ENCODE measurements at places on chromosomes 1 and 21. TPM values are rescaled to one million over a fixed set of nuclear protein-coding genes. Genes with fewer than 3 reads are reported as not detected.

GRCh38 chr1:75053207-75053606 is 81.0 kb upstream of the LHX8 start:
- no peak for DNase-seq

- DNase-seq = no peak
These were observed 19.1 kb downstream of the ARHGAP29 start for GRCh38 chr1:94218332-94218731.

- no peak for DNase-seq
These were observed 15.8 kb upstream of the TSHB start for GRCh38 chr1:115013792-115014191.

DNA sequence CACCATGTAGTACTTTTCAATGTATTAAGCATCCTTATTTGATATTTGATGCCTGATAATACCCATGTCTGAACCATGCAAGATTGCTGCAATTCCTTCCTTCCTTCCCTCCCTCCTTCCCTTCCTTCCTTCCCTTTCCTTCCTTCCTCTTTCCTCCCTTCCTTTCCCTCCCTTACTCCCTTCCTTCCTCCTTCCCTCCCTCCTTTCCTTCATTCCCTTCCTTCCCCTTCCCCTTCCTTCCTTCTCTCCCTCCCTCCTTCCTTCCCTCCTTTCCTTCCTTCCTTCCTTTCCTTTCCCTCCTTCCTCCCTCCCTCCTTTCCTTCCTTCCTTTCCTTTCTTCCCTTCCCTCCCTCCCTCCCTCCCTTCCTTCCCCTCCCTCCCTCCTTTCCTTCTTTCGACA is 29.7 kb upstream of the TMEM52 start:
- no peak for DNase-seq

GRCh38 chr21:34284666-34285065 is 79.1 kb upstream of the KCNE2 start:
- no peak for DNase-seq

- no peak for DNase-seq
These were observed 39.9 kb upstream of the TP53BP2 start for GRCh38 chr1:223885614-223886013.

DNA sequence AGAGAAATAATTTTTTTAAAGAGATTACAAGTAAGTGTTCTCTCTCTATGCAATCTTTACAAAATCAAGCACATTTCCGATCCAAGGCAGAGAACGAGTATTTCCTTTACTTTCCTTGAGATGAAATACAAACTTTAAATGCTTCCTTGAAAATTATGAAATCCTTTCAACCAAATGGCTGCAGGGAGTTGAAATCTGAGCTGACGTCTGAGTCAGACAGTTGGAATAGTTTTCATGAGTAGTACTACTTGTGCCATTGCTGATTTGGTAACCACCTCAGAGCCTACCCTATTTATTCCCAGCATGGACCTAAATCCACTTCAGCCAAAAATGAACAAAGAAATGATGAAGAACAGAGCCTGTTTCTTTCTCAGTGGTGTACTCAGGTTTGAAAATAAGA is 183.6 kb downstream of the GIPC2 start:
- no peak for DNase-seq

GRCh38 chr1:34889705-34890104 is 30.2 kb upstream of the SMIM12 start:
- no peak for DNase-seq

DNA sequence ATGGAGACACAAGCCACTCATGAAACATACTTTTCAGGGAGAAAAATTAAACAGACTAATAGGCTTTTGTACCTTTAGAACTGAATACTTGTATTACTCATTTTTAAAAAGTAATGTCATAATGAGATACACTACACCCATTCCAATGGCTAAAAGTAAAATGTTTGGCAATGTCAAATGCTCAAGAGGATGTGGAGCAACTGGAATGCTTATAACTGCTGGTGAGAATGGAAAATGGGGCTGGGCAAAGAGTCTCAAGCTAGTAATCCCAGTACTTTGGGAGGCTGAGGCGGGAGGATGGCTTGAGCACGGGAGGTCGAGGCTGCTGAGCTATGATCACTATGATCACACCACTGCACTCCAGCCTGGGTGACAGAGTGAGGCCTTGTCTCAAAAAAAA is 86.3 kb downstream of the NKAIN1 start:
- no peak for DNase-seq

DNA sequence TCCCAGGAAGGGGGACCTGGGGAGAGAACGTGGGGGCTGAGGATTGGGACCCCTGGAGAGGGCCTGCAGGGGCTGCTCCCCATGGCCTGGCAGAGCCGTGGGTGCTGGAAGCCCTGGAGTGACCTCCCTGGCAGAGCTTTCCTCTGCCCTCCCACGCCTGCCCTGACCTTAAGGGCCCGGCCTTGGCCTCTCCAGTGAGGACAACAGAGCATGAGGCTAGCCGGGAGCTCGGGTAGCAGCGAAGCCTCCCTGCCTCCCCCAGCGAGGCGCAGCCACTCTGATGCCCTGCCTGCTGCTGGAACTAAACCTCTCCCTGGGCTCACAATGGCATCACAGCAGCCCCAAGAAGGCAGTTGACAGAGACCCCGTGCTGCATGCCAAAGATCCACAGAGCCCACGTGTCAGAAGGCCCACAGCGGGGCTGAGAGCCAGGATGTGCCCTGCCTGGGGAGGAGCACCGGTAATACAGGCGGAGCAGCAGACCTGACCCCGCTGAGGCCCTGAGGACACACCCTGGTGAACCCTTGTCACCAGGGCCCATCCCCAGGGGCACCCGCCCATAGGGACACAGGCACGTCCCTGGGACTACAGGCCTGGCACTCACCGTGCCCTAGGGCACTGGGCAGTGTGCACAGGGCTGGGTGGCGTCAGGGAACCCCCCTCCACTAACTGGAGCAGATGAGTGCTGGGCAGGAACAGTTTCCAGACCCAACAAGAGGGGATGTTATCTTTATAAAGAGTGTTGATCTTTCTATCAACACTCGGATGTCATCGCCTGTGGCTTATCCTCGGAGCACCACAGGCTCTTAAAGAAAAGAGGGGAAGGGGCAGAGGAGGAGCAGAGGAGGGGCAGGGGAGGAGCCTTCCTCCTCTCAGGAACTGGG is 48.4 kb downstream of the ARHGEF16 start:
- DNase-seq = no peak

- DNase-seq = no peak
These were observed 72.4 kb downstream of the FH start for GRCh38 chr1:241447031-241447644.

DNA sequence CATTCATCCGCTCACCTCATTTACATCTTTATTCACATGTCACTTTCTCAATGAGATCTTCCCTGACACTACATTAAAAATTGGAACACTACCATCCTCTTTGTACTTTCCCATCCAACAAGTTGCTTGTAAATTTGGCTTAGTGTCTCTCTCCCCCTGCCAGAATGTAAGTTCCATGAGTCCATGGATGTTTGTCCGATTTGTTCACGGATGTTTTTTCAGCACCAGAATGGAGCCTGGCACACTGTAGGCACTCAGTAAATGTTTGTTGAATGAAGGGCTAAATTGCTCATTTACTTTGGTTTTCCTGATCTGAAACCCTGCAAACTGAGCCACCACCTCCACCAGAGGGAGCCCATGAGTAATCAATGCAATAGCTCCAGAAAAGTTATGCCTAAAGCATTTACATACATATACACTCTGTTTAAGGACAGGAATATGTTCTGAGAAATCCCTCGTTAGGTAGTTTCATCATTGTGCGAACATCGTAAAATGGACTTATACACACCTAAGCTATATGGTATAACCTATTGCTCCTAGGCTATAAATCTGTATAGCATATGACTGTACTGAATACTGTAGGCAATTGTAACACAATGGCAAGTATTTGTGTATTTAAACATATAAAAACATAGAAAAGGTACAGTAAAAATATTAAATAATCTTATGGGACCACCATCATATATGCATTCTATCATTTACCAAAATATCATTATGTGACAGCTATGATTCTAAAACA is 2.8 kb upstream of the EYA3 start:
- peak; percentile 72 for DNase-seq

DNA sequence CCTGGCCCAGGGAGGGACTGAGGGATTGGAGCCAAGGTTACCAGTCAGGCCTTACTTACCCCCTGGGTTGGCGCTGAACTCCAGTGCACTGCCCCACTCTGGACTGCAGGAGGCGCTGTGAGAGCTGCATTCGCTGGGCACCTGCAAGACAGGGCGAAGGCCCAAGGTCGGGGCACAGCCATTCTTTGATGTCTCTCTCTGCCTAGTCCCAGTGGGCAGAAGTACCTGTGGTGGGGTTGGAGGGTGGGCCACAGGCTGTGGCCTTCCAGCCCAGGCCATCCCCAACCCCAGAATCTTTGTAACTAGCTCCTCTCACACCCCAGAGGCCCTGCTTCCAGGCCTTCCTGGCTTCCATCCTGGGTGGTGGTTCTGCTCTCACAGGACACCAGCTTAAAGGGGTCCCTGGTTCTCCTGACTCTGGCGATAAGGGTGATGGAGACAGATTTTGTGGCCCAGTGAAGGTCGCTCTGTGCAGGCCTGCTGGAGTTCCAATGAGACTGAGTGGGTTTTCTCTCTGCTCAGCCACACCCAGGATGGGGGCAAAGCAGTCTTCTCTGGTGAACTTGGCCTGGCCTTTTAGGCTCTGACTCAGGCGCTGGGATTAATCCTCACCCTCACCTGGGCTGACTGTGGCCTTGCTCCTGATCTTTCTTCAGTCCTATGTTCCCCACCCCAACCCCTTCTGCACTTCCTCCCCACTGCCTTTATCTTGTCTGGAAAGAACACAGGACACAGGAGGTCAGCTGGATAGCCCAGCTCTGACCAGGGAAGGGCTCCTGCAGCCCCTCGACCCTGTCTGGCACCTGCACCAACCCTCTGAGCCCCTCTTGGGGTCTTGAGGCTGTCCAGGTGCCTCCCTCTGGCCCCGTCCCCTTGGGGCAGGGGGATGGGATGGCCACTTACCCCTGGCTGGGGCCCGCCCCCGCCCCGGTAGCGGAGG is 954 bp downstream of the MYOG start:
- no peak for DNase-seq

- no peak for DNase-seq
These were observed 56.4 kb downstream of the HLCS start for GRCh38 chr21:36909901-36910561.

DNA sequence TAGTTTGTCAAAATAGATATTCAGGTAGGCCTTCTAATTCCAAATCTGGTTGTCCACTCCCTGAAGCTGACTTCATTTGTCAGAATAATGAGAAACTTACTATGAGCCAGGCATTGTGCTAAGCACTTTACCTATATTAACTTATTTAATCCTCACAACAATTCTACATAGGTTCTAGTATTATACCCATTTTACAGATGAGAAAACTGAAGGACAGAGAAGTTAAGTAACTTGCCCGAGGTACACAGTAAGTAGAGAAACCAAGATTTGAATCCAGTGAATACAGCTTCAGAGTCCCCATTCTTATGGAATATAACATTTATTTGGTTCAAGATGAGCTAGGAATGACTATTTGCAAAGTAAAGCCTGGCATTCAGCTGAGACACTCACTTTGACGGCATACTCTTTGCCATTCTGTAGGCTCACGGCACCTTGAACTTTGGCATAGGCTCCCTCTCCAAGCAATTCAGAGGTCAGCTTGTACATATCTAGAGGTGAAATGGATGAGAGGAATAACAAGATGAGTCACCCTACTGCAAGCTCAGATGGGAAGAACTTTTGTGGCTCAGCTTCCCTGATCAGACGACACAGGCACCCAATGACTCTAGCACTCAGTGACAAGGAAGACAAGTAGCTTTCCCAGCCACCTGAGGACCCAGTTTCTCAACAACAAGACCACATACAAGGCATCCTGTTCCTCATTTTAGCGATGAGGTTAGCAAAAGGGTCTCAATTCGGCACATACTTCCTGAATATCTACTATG is 23.7 kb downstream of the MKNK1 start:
- DNase-seq = no peak

- no peak for DNase-seq
These were observed 130.8 kb downstream of the PGBD5 start for GRCh38 chr1:230295367-230295766.

DNA sequence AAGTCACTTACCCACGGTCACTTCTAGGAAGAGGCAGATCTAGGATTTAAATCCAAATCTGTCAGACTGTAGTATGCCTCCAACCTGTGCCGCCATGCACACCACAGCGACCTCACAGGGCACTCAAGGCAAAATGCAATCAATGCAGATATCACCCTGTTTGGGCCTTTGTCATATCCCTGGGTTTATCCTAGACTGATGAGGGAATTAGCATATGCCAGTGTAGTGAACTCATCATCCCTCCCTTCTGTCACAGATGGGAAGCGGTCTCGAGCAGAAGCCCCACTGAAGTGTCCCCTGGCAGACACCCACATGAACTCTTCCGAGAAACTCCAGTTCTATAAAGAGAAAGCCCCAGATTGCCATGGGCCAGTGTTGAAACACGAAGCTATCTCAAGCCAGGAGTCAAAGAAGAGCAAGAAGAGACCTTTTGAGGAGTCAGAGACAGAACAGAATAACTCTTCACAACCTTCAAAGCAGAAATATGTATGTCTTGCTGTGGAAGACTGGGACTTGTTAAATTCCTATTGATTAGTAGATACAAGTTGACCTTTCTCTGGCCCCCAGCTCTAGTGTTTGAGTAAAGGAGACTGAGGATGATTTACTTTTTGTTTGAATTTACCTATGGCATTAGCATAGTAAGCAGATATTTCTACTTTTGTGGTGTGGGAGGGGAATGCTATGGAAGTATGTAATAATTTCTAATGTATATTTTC is 21.4 kb downstream of the LRRC42 start:
- no peak for DNase-seq

The AMY2A gene
- not detected for total RNA-seq

The PPFIA4 gene
- total RNA-seq = 56.0 TPM

The NUDT4B gene
- not detected for total RNA-seq

The AGTRAP gene
- 53.8 TPM for total RNA-seq

The LGR6 gene
- 2.7 TPM for total RNA-seq

The FALEC gene
- total RNA-seq = 0.58 TPM

The SYT14 gene
- not detected for total RNA-seq

The ETNK2 gene
- total RNA-seq = 0.75 TPM

Data from activated naive CD8-positive, alpha-beta T cell treated with anti-CD3 and anti-CD28 coated beads, Interleukin-2, amount 10 ng/mL, durations not matched to agents 7 days and 5 days (primary cell).